ENCODE measurements at places on chromosomes 6 and 20. TPM values are rescaled to one million over a fixed set of nuclear protein-coding genes. Genes with fewer than 3 reads are reported as not detected.

The FAM217A gene
- not detected for total RNA-seq

The MYCT1 gene
- total RNA-seq, result 3.3 TPM

DNA sequence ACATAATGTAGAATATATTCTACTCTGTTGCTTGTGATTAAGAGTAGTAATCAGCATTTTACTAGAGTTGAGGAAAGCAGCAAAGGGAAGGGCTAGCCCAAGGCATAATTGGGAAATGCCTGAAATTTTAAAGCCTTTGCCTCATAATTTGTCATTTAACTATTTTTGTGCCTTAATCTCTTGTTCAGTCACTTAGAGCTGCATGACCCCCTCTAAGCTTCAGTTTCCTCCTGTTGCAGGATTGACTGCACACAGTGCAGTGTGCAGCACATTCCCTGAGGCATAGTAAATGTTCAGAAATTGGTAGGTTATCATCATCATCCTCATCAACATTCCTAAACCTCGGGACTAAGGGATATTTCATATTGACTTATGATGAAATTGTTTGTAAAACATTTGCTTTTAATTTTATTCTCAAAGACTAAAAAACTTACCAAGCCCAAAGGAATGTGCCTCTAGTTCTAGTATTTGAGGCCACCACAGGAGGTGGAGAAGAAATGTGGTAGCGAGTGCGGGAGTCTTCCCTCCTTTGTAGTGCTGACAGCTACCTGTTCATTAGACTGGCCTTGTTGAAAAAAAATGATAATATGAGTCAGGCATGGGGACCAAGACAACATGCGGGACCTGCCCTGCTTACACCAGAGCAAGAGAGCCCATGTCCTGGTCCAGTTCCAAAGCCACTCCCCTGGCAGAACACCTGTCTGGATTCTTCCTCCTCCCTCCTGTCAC, 14.8 kb upstream of the TENT5A start:
- DNase-seq, result no peak

GRCh38 chr6:14206391-14206790, 88.8 kb downstream of the CD83 start:
- DNase-seq, result no peak

- DNase-seq, result no peak
These were observed 33.2 kb upstream of the KIF3B start for GRCh38 chr20:32244150-32244823.

GRCh38 chr6:149317644-149318571, at the start of gene TAB2:
TAB2 (plus strand) TSS chr6:149317712; CDS start chr6:149369998, 52,286 bp downstream.
- DNase-seq, result peak; percentile 55

Measured in left lobe of liver (tissue), 2 donors.